ENCODE measurements at places on chromosomes 7 and 10.

- peak; percentile 65 for DNase-seq
Measured at GRCh38 chr10:96339956-96340904, 18.6 kb downstream of the OPALIN start.

- no peak for DNase-seq
Measured at GRCh38 chr7:105316578-105317344, 72.0 kb downstream of the SRPK2 start.

DNA sequence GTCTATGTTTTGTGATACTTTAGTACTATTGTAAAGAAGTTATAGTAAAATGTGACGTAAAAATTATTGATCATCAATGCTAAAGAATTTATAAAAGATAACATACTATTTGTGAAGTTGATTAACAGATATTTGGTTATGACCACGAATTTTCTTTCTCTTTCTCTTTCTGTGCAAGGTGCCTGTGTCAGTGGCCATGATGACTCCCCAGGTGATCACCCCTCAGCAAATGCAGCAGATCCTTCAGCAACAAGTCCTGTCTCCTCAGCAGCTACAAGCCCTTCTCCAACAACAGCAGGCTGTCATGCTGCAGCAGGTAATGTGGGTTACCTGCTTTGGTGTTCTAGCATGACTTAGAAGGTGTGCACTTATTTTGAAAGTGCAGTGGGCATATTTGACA lies 213.7 kb downstream of the FOXP2 start:
- DNase-seq: no peak

- DNase-seq: peak; percentile 44
Measured at GRCh38 chr7:155993420-155994278, 181.4 kb upstream of the SHH start.

DNA sequence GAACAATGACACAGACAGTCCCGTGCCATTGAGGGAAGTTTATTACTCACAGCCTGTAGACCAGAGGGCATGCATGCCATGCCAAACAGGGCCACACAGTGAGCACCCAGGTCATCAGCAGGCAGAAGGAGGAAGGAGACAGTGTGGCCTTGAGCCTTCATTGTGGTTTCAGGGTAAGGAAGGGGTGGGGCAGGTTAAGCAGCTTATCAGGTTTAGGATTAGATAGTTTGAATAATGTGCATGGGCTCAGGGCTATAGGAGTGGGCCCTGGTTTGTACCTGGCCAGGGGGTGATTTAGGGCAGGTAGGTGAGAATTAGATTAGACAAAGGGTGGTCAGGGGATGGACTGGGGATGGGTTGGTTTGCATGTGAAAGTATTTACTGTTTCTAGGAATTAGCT lies 67.9 kb downstream of the ADCY1 start:
- DNase-seq: no peak

DNA sequence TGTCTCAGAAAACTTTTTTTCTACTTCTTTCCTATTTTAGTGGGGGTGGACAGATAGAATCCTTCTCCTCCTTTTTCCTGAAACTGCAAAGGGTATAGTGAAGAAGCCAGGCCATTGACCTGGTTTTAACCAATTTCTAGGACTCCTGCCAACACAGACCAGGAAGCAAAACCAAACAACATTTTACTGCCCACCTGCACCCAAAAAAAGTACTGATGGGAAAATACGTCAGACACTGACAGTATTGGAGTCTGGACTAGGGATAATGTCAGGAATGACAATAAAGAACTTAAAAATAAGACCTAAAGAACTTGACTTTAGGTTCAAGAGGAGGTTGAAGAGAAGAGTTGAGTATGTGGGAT lies 5.0 kb upstream of the STEAP4 start:
- DNase-seq: no peak

- no peak for DNase-seq
Measured at GRCh38 chr10:8242295-8242872, 187.9 kb downstream of the GATA3 start.

DNA sequence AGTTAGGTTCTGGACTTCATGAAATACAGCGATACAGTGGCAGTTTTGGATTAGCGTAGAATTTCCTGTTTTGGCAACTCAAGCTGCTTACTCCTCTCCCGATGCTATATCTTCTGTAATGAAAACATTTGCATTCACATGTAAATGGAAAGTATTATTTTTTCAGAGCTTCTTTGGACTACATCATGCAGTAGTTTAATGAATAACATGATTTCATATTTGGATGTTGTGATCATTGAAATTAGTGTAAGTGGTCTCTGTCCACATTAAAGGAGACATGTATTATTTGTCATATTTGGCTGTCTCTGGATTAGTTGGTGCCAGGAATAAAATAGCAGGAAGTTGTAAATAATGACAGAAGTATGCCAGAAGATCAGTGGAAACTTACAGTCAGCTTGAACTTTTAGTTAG lies 331.6 kb downstream of the GFRA1 start:
- no peak for DNase-seq

DNA sequence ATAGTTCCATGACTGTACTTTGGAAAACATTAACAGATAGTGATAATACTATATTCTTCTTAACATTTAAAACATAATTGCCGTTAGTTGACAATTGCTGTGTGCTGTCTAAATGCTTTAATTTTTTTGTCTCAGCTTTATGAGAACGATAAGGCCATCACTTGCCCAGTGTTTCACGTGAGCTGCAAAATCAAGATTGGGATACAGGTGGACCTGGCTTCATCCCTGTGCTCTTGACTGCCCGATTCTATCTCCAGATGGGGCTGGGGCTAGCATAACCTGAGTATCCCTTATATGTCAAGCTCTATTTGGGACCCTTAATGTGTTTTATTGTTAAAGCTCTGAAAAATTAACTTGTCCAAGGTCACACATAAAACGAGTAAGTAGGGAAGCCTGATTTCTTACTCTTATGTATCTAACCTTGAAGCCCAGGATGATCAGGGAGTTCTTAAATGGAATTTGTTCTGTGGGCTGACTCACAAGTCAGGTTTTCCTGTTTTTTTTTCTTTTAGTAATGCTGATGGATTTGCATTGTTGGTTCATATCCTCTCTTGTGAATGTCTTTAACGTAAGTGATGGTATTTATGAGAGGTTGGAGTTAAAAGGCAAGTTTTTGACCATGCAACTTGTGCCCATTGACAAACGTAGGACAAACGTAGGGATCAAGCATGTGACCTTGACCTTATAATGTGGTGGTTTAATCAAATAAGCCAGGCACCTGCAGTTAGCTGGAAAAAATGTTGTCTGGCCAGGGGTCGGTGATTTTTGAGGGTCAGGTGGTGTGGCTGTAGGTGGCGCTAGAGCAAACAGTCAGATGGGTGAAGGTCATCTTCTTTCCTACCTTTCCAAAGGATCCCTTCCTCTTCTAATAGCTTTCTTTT lies 3.6 kb downstream of the PRKAR2B start:
- DNase-seq: no peak

GRCh38 chr10:131703941-131704340 lies 196.9 kb upstream of the PPP2R2D start:
- DNase-seq: no peak

- peak; percentile 59 for DNase-seq
Measured at GRCh38 chr7:135317676-135318325, 84.2 kb downstream of the STRA8 start.

- DNase-seq: no peak
Measured at GRCh38 chr10:73584737-73585136, 6.4 kb downstream of the USP54 start.

- DNase-seq: no peak
Measured at GRCh38 chr10:29896053-29896452, 163.3 kb downstream of the JCAD start.

DNA sequence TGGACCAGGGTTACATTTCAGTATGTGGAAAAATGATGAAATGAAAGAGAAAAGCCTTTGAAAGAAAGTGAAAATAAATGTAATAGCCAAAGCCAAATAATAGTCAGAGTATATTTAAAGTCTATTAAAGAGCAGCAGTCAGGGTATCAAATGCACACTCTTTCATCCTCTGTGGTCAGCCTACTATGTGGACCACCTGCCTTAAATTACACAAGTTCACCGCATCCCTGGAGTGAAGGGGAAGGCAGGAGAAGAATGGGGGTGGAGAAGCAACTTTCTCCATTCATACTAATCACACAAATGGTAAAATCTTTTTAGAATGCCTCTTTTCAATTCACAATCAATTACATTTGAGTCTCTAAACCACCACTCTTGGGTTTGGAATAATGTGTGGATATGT lies 16.0 kb downstream of the TWIST1 start:
- no peak for DNase-seq

GRCh38 chr7:91343420-91343960 lies 79.3 kb downstream of the FZD1 start:
- no peak for DNase-seq

DNA sequence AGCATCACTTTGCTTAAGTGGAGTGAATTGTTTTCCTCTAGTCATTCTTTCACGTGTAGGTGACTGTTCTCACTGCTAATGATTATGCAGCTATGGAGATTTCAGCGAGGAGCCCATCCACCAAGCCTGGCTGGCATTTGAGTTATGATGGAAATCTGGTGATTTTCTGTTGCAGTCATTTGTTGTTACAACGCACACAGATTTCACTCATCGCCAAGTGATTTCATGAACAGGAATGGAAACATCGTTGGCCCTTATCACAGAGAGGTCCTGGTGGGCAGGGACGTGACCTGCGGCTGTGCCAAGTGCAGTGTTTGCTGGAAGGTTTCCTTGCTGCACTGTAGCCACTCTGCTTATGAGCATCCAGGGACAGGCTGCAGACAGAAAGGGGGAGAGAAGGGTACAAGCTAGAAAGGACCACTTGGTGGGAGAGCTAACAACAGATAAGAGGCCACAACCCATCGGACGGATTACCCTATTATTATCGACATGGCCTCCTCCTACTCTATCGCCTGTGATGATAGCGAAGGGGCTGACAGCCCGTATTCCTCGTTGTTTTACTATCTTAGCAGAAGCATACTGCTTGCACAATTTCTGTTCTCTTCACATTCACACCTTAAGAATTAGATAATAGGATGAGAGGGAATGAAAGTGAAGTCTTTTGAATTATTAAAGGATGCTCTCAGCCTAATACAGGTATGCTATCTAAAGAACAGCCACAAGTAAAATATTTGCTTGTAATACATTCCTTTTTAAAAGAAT lies 99.0 kb upstream of the PITRM1 start:
- DNase-seq: no peak

DNA sequence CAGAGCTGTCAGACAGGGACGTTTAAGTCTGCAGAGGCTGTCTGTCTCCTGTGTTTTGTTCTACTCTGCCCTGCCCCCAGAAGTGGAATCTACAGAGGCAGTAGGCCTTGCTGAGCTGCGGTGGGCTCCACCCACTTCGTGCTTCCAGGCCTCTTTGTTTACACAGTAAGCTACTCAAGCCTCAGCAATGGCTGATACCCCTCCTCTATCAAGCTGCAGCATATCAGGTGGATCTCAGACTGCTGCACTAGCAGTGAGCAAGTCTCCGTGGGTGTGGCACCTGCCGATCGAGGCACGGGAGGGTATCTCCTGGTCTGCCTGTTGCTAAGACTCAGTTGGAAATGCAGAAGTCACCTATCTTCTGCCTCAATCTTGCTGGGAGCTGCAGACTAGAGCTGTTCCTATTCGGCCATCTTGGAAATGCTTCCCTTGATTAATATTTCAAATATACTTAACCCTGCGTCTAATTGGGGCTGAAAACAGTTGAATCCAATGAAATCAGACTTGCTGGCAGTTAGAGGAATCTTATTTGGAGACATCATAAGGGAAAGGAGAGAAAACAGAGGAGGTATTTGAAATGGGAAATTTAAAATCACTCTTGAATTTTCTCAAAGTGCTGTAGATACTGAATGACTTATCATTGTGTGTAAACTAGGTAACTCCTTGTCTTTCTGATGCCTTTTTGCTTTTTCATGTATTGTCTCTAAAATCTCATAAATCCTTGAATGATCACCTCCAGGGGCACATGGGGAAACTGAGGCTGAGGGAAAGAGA lies 13.8 kb upstream of the CYP3A5 start:
- peak; percentile 53 for DNase-seq

GRCh38 chr10:94102436-94102835 lies 108.7 kb downstream of the PLCE1 start:
- DNase-seq: no peak

DNA sequence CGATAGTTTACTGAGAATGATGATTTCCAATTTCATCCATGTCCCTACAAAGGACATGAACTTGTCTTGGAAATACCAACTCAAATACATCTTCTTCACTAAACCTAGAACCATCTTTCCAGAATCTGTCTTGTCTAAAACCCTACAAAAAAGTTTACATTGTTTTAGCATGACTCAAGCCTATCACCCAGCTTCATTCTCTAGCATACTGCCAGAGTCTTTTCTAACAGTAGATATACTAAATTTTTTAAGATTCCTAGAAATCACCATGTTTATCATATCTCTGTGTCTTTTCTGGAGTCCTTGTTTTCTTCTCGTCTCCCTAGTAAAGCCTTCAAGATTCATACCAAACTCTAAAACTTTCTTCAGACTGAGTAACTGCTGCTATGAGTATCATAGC lies 129.7 kb downstream of the SEMA3E start:
- DNase-seq: no peak

GRCh38 chr10:128035557-128035973 lies 90.7 kb downstream of the MKI67 start:
- DNase-seq: peak; percentile 26

- DNase-seq: no peak
Measured at GRCh38 chr7:155568333-155568660, 21.9 kb upstream of the CNPY1 start.

GRCh38 chr10:129727495-129727894 lies 236.6 kb downstream of the EBF3 start:
- no peak for DNase-seq

GRCh38 chr7:128350708-128351295 lies 7.1 kb upstream of the RBM28 start:
- no peak for DNase-seq

- DNase-seq: no peak
Measured at GRCh38 chr10:99676426-99676825, 17.1 kb downstream of the ENTPD7 start.

DNA sequence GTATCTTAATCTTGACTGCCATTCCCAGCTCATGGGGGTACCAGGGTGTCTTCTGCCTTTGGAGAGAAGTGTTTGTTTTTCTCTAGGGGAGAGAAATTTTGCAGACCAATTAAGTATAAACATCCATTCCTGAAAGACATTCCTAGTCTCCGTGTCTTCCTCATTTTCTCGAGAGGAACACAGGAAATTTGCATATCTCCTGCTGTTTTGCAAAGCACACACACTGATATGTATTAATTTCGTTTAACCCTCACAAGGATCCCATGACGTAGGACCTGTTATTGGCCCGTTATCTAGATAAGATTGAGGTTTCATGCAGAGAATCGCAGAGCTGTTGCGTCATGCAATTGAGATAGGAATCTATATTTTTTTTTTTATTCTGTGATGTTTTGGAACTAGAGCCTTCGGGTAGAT lies 944 bp downstream of the RHBDD2 start:
- DNase-seq: peak; percentile 17

Data from bronchial epithelial cell (primary cell).